ENCODE measurements at places on chromosomes 2 and 18.

DNA sequence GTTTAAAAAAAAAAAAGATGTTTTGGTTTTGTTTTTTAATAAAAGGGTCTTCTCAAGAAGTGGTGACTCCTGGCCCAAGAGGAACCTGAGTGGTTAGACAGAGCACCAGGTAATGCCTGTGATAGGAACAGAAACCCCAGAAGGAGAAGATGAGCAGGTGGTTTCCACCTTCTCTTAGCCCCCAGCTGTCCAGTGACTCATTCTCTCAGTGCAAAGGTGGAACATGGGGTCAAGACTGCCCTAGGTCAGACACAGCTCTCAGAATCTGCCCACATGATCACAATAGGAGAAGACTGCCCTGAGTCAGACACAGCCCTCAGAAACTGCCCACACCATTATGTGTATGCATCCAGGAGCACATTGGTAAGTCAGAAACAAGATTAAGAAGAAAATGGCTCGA lies 61.8 kb downstream of the TBC1D8 start:
- no peak for DNase-seq

DNA sequence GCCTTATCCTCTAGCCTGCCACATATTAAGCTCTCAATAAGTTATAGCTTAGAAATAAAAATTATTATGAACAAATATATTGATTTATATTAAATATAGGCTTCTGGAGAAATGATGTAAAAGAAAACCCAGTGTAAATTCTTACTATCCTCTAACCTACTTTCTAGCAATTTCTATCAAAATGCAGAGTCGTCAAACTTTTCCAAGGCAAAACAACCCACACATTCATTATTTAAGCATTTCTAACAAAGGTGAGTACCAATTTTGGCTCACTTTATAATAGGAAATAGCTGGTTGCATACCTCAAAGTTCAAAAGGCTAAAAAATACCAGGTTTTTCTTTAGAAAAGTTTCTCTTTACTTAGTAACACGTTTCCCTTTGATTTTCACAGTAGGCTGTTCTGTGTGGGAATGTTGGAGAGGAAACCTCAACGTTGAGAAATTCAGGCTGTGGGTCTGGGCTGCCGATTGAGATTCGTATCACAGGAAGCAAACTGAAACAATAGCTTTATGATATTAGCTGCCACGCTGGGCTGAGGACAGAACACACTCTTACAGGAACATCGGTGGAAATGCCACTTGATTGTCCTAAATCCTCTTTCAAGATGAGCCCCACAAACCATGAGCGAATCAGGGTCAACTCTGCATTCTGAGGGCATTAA lies 53.0 kb downstream of the EPAS1 start:
- DNase-seq, result no peak

DNA sequence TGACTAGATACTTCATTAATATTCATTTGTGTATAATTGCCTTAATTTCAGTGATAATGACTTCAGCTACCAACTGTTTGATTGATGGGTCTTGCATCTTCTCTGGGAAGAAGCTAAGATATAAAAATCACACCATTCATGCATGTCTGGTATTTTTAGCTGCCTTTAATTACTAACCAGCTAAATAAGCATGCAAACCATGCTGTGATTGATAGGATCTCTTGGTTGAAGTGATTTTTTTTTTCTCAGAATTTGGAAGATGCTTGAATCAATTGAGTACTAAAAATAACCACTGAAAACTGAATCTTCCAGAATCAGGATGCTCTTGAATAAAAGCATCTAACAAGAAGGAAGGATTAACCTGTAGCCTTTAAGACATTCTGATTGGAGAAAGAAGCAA lies 668.8 kb downstream of the TDRD15 start:
- DNase-seq, result no peak

DNA sequence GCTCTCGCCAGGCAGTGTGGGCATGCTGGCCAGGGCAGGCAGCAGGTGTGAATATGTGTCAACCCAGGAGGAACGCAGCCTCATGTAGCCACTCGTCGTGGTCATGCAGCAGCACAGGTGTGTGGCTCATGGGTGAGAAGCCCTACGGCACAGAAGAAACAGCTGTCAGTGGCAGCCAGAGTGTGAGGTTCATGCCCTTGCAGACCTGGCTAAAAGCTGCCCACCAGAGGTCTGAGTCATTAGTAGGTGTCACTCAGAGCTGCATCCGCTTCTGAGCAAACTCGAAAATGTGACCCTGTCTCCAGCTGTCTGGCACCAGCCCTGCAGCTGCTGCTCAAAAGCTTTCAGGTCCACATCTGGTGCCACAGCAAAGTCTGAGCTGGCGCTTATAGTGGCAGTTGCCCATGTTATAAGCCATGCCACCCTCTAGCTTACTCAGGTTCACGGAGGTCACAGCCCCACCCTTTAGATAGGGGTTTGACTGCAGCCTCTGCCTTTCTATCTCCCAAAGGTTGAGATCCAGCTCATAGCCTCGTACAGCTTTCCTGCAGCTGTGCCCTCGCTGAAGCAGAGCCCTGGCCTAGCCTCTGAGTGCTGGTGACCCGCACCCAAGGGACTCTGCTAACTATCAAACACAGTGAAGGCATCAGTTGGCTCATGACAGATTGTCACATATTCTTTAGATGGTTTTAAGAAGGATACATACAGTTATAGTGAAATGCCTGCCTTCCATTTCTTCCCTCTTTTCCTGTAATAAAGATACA lies 195.0 kb downstream of the CCDC102B start:
- no peak for DNase-seq

DNA sequence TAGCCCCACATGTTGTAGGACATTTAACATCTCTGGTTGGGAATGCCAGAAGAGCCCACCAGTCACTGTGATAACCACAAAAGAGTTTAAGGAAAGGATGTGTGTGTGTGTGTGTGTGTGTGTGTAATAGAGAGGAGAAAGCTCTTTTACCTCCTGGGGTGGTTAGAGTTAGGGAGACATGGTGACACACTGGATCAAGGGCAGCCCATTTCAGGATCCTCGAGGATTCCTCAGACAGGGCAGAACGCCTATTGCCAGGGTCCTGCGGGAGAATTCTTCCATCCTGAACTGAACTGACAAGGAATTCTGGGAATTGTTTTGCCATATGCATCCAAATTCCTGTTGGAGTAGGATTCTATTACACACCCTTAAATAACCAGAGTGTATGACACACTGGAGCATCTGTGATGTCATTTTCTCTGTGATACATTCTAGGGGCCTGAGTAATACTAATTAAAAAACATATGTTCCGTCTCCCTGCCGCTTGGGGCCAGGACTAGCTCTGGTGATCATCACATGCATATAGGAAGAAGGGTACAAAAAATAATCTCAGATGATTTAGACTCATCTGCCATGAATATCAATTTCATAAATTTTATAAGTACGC lies 156.4 kb upstream of the MMADHC start:
- DNase-seq, result no peak

DNA sequence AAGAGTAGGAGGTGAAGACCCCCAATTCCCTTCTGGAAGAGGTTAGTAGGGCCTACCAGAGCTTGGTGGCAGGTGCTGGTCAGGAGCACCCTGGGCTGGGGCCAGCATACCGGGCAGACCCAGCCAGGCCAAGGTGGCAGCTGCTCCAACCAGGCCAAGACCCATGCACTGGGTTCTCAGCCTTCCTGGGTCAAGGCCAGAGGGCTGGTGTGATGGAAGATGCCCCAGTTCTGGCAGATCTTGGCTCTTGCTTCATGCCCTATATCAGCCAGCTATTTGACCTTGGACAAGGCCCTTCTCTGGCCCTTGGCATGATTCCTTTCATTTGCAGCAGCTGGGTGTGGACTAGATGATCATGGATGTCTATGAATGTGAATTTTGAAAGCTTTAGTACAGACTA lies 57.7 kb downstream of the PRKCE start:
- DNase-seq, result no peak

DNA sequence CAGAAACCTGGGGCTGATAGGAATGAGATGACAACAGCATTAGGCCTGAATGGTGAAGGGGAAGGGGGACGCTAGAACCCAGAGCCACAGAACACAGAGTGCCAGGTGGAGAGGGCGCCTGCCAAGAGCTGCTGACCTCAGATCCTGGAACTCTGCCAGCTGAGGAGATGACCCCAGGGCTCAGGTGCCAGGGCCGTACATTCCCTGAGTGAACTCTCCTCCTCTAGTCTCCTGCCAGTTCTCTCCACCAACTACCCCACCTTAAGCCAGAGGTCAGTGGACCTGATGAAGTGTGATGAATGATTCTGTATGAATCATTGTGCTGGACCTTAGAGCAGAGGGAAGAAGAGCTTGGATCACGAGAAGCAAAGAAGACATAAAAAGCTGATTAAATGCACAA lies 1582.2 kb upstream of the ACVR2A start:
- DNase-seq, result no peak

GRCh38 chr2:953975-954686 lies 3.5 kb downstream of the SNTG2 start:
- no peak for DNase-seq

DNA sequence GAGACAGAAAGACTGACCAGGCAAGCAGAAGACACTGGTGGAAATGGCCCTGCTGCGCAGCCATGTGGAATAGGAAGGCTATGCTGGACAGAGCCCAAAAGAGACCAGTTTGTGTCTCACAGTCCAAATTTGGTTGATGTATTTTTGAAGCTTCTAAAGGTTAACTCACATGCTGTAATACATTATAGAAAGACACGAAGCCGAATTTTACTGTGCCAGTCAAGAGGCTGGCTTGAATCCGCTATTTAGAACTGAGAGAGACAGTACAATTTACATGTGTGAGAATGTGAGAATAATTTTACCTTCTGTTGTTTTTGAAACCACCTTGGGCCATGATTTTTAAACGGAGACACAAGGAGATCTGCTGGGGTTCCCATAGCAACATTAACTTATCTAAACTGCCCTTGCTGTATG lies 113.6 kb downstream of the METTL8 start:
- DNase-seq, result no peak

- no peak for DNase-seq
Observed at GRCh38 chr18:13570856-13571495, 155.4 kb downstream of the FAM210A start.

- no peak for DNase-seq
Observed at GRCh38 chr18:500632-501405, at the start of gene COLEC12. Gene COLEC12 (minus strand): TSS chr18:500701. CDS start chr18:500514, 187 bp downstream.
